NCI-H1694 (cell line): ENCODE measurements at places on chromosomes 1 and 21.

- peak; percentile 17 for DNase-seq
Measured at GRCh38 chr1:169108863-169109560, 2.5 kb downstream of the ATP1B1 start.

GRCh38 chr1:8733484-8733883, 84.0 kb downstream of the RERE start:
- DNase-seq, result no peak

GRCh38 chr1:175237389-175237788, 44.8 kb upstream of the KIAA0040 start:
- no peak for DNase-seq

GRCh38 chr1:3617806-3618345, 6.6 kb upstream of the MEGF6 start:
- no peak for DNase-seq

DNA sequence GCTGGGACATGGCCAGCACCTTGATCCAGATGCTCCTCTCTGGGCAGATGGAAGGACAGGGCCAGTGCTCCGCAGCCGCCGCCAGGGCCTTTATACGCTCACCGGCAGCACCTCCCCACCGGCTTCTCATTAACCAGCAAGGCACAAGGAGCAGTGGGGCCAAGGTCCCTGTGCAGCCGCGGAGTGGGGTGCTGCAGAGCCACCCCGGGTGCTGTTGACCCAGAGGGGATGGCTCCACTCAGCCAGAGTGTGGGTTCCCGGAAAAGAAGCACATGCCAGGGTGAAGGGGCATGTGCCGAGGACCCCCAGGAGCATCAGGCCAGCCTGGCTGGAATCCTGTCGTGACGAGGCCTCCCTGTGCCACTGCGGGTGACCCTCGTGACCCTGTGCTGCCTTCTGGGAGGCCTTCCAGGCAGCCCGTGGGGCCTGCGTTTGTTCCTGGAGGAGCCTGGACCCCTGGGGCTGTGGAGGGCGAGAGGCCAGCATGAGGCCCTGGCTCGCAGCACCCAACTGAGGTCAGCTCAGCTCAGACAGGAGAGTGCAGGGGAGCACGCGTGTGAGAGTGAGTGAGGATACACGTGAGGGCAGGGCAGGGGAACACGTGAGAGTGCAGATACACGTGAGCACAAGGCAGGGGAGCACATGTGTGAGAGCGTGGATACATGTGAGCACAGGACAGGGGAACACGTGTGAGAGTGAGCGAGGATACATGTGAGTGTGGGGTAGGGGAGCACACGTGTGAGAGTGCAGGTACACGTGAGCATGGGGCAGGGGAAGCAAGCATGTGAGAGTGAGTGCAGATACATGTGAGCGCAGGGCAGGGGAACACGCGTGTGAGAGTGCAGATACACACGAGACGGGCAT, at the start of gene FTCD:
TSS of gene FTCD (minus strand) at position 66 of the 864 bp plus-strand sequence. CDS start at position 10, 56 bp downstream.
- DNase-seq, result no peak

DNA sequence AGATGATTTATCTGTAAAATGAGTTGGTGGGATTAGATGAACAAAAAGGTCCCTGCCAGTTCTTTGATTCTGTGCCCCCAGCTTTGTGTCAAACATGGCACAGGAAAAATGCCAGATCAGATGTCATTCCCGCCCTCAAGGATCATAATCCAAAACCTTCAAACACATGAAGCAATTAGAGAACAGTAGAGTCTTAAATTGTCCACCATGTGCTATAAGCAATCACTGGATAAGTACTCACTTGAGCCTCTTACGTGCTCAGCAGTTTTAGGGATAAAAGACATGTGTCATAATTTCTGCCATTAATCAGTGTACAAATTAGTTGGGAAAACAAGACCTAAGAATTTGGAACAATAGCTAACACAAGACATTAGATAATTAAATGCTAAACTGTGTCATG, 15.4 kb upstream of the KIAA0040 start:
- no peak for DNase-seq

GRCh38 chr1:40766560-40766959, 17.0 kb upstream of the KCNQ4 start:
- DNase-seq, result no peak

- DNase-seq, result peak; percentile 51
Measured at GRCh38 chr1:71521655-71522264, 440.9 kb upstream of the ZRANB2 start.

DNA sequence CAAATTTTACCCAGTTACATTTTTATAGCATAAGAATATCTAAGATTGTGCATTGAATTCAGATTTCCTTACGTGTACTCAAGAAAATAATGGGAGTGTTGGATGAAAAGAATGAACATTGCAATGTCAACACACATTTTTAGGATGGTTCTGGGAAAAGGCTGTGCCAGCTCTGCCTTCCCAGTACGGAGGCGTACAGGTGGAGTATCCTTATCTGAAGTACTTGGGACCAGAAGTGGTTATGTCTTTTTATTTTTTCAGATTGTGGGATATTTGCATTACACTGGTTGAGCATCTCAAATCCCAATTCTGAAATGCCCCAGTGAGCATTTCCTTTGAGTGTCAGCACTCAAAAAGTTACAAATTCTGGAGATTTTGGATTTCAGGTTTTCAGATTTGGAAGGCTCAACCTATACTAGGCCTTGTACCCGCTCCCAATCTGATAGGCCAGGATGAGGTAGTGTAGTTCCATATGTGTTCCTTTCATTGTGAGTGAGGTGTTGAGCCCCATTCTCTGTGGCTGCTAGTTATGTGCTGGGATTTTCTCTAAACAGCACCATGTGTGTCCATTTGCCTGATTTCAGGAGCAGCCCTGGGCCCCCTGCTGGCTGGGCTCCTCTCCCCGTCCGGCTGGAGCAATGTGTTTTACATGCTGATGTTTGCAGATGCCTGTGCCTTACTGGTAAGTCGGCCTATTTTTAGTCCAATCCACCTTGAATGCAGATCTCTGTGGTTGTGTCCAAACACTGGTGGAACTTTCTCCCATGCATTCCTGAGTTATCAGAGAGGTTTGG, 60.8 kb downstream of the SLC37A1 start:
- no peak for DNase-seq

DNA sequence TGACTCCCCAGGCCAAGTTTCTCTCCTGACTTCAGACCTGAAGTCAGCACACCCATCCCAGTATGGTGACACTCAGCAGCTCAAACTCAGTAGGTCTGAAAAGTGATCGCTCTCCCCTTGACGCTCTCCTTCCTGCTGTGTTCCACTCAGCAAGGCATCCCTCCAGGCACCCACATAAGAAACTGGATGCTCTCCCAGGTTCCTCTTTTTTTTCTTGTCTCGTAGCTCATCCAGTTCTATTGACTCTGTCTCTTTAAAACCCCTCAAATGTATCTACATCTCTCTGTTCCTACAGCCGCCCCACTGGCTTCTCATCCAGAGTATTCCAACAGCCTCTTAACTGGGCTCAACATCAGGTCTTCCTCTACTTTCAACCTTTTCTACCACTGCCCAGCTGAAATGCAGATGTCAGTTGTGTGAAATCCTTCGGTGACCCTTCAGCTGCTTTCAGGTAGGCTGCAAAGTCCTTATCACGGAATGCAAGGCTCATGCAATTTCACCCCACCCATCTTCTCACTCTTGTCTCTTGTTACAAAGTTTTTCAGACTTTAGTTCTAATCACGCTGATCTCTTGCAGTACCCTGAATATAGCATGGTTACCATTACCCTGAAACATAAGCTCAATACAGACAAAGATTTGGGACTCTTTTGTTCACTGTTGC, 286.2 kb upstream of the POU3F1 start:
- DNase-seq, result no peak
